GM20000 (cell line): ENCODE measurements at places on chromosomes 1 and 21.

DNA sequence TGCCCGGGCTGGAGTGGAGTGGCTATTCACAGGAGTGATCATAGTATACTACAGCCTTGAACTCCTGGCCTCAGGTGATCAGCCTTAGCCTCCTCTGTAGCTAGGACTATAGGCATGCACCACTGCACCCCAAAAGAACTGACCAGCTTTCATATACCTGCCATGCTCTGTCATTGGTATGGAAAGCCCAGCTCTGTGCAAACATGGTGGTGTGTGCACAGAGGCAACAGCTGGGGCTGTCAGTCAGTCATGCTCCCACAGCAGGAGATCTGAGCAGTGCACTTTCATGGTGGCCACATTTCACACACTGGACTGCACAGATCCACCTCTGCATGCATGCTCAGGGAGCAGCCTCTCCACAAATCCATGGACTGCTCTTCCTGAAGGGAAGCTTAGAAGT, 8.8 kb upstream of the JAK1 start:
- DNase-seq = no peak

DNA sequence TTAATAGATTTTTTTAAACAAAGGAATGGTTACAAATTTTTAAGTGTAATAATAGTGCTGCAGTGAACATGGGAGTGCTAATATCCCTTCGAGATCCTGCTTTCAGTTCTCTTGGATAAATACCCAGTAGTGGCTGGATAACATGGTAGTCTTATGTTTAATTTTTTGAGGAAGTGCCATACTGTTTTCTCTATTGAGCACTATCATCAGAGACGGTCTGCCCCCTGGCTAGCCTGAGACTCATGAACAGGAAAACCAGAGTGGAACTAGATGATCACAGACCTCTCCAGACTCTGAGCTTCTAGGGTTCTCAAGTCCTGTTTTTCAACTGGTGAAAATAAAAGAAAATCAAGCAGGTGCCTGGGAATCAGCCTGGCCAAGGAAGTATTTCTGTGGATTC, 97.3 kb upstream of the MARK1 start:
- no peak for DNase-seq

GRCh38 chr21:17513214-17514123, 626 bp downstream of the CXADR start:
- peak; percentile 34 for DNase-seq

DNA sequence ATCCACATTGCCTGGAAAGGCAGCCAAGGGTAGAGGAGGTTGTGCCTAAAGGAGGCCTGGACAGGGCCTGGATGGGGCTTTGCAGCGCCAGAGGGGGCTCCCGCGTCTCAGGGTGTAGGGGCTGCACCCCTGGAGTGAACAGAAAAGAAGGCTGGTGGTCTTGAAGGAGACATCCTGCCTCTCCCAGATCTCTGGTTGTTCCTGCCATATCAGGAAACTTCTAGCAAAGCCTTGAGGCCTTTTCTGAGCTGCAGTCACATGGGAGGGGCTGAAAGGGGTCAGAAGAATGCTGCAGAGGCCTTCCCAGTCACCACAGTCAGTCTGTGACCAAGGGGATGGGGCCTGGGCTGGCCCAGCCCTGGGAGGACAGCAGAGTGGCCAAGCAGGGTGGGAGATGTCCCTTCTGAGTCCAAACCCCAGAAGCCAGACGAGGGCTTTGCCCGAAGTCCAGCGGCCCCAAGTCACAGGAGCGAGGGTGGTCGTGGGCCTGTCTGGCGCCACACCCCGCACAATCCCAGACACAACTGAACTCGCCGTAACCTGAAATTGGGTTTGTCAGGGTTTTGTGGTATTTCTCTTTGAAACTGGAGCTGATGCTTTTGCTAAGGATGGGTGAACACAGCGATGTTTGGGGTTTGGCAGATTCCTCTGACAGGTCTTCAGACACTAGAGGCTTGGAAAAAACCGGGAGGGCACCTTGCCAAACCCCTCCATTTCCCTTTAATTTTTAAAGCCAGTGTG, 29.6 kb downstream of the SIM2 start:
- DNase-seq = no peak

GRCh38 chr1:218983848-218984247, 189.8 kb upstream of the LYPLAL1 start:
- no peak for DNase-seq

DNA sequence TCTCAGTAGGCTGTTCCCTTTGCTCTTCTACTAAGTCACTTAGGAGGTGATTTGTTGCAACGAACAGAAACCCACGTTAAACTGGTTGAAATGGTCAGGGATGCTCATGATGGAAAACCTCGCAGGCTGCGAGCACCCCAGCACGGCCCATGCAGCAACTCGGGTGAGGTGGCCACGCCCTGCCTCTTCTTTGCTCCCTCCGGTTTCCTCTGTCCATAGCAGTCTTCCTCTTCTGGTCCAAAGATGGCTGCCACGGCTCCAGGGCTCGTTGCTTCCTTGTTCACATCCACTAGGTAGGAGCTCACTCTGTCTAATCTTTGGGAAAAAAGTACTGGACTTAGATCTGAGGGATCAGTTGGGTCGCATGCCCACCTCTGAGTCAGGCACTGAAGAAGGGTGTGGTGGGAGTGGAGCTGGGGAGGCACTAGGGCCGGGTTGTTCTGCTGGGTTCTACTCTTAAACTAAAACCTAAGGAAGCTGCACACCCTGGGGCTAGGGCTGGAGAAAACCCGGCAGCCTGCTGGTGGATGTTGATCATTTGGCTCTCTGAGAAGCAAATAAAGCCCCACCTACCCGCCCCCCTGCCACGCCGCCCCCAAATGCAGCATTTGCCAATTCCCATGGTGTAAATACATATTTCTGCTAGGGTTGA, 31.0 kb downstream of the KAZN start:
- no peak for DNase-seq

GRCh38 chr1:54577612-54578011, 29.6 kb downstream of the ACOT11 start:
- DNase-seq = no peak

DNA sequence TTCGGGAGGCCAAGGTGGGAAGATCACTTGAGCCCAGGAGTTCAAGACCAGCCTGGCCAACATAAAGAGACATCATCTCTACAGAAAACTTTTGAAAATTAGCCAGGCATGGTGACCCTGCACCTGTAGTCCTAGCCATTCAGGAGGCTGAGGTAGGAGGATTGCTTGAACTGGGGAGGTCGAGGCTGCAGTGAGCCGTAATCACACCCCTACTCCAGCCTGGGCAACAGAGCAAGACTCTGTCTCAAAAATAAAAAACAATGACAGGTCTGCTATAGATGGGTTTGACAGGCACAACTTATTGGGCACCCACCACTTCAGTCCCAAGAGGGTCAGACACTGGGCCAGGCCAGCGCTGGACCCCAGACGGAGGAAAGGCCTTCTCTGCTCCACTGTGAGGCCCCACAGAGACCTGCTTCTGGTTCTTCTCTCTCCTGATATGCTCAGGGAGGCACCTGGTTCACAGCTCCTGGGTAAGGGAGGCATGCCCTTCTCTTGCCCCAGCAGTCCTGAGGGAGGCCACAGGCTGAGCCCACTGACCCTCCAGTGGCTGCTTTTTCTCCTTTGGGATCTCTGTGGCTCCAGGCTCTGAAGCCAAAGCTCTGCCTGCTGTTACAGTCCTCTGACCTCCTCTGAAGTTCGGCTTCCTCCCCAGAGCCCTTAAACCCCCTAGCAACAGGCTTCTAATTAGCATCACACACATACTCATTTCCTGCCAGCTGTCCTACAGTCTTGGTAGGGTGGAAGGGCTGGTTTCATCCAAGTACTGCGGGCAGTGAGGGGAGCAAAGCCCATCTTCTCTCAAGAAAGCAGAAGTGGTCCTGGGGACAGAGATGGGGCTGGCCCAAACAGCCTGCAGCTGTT, 14.4 kb downstream of the S100A16 start:
- peak; percentile 87 for DNase-seq

DNA sequence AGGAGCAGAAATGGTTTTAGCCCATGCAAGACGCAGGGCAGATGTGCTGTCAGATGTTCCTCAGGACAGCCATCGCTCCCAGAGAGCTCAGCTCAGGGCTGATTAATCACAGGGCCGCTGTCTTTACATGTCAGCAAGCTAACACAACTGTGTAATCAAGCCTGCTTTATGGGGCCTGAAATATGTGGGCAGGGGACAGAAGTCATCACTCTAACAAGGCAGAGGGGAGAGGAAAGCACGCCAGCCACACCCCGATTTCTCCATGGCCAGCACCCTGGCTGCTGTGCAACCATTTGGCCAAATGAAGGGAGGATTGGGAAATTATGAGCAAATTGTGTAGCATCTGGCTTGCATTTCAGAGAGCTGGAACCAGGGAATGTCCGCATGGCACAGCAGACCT, 368.8 kb downstream of the NPHP4 start:
- no peak for DNase-seq

DNA sequence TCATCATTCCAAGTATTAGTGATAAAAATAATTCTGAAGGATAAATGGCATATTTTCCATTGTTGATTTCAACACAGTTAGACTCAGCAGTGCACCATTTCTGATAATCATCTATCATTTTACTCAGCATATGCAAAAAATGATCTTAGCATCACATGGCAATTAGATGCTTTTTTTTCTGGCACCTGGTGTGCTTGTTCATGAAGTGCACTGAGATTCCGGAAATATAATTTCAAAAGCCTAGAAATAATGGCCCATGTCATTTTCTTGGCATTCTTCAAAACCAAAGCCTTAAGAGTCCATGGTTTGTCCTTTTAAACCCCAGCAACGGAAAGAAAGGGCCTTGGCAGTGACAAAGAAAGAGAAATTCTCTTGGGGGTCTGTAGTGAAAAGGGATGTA, 278.8 kb downstream of the KIF26B start:
- DNase-seq = no peak

DNA sequence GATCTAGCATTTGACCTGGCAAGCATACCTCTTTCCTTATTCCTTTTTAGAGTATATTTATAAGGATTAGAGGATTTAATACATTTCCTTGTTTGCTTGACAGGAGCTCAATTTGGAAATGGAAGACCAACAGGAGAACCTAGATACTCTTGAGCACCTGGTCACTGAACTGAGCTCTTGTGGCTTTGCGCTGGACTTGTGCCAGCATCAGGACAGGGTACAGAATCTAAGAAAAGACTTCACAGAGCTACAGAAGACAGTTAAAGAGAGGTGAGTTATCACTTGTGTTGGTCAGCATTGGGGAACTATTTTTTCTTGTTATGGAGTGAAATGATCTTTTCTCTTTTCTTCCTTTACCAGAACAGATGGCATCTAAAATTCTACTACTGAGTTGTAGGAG, 123.4 kb upstream of the BMP8A start:
- DNase-seq = no peak

DNA sequence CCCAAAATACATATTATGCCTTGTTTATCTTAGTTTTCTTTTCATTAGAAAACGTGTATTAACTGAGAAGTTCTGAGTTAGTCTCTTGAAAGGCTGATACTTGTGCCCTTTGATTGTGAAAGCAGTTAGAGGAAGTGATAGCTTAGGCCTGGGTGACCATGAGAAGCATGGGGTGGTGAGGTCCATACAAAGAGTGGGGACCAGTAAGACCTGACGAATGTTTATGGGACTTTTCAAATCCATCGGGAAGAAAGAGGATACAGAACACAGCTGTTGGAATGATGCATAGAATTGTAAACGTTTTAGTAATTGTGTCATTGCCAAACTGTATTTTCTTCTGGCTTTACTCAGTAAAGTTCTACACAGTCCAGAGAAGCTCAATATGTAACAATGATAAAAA, 259.8 kb downstream of the LMO4 start:
- DNase-seq = peak; percentile 20

DNA sequence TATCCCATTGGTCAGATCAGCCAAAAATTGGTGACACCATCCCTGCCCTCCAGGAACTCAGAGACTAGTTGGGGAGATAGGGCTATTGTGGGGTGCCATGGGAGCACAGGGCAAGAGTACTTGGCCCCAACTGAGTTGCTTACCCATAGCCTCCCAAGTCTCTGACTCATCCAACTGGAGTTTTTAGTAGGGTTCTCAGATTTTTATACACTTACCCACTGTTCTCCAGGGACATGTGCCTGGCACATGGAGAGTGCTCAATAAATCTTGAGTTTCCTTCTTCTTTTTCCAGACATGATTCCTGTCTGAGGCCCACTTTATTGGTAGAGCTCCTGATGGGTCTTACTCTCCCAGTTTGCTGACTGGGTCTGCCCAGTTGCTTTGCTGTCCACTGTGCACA, 56.7 kb downstream of the OVGP1 start:
- DNase-seq = no peak

DNA sequence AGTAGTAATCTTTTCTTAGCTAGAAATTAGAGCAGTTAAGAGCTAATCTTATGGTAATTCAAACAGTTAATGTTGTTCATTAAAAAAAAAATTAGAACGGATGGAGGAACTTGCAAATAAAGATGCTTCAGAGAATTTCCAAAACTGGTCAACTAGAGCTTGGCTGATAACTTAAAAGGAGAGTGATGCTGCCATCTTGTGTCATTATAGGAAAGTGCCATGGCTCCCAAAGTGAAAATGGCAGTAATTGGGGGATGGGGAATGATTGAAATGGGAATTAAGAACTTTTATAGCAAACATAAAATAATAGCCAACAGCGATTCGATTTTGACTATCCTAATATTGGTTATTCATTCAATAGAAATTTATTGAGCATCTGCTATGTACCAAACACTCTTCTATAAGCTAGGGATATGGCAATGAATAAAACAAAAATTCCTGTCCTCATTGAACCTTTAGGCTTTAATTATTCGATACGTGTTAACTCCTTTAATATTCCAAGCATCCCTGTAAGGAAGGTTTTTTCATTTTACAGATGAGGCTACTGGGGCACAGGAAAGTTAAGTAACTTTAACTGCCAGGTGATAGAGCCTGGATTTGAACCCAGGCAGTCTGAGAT, 5.7 kb upstream of the PLPP3 start:
- peak; percentile 57 for DNase-seq

DNA sequence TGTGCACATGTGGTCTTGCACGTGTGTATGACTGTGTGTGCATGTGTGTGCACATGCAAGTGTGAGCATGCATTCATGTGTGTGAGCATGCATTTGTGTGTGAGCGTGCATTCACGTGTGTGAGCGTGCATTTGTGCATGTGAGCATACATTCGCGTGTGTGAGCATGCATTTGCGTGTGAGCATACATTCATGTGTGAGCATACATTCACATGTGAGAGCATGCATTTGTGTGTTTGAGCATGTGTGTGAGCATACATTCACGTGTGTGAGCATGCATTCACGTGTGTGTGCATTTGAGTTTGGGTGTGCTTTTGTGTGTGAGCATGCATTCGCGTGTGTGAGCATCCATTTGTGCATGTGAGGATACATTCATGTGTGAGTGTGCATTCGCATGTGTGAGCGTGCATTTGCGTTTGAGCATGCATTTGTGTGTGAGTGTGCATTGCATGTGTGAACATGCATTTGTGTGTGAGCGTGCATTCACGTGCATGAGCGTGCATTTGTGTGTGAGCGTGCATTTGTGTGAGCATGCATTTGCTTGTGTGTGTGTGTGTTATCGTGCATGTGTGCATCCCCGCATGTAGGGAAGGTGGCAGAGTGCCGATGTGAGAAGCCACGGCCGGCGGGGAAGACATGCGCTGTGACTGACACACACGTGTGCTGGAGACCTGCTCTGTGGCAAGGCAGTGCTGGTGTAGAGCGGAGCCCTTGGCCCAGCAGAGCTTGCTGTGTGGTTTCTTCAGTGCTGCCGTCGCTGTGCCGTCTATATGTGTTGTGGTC, 18.2 kb downstream of the ITGB2 start:
- DNase-seq = no peak
